ENCODE measurements at places on chromosomes 1 and 21.

DNA sequence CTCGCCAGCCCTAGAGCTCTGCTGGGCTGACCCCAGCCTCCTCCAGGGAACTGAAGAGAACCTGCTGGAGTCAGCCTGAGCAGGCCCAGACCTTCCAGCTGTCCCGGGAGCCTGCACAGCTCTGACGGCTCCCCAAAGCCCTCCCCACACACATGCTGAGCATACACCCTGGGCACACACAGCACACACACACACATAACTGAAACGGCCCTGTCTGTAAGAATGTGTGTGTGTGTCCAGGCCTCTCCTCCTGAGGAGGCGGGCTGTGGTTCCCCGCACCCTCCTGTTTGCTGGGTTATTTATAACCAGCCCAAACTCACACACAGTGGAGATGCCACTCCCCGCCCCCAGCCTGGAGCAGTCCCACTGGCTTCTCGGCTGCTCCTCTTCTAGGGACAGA is 20.2 kb downstream of the SDC3 start:
- no peak for DNase-seq

DNA sequence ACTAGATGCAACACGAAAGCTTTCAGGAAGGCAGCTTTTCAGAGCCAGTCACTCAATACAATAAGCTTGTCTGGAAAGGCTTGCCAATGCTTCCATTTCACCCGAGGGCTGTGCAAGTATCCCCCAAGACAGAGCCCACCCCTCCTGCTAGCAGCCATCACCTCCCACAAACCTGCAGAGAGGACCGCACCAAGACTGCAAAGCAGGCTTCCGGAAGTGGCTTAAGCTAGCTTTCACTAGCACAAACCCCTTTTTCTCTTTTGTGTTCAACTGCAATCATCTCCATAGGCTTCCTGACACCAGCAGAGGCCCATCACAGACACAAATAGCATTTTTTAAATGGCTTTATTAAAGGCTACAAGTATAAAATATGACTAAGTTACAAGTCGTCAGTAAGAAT is 31.5 kb downstream of the C1orf198 start:
- DNase-seq: no peak

DNA sequence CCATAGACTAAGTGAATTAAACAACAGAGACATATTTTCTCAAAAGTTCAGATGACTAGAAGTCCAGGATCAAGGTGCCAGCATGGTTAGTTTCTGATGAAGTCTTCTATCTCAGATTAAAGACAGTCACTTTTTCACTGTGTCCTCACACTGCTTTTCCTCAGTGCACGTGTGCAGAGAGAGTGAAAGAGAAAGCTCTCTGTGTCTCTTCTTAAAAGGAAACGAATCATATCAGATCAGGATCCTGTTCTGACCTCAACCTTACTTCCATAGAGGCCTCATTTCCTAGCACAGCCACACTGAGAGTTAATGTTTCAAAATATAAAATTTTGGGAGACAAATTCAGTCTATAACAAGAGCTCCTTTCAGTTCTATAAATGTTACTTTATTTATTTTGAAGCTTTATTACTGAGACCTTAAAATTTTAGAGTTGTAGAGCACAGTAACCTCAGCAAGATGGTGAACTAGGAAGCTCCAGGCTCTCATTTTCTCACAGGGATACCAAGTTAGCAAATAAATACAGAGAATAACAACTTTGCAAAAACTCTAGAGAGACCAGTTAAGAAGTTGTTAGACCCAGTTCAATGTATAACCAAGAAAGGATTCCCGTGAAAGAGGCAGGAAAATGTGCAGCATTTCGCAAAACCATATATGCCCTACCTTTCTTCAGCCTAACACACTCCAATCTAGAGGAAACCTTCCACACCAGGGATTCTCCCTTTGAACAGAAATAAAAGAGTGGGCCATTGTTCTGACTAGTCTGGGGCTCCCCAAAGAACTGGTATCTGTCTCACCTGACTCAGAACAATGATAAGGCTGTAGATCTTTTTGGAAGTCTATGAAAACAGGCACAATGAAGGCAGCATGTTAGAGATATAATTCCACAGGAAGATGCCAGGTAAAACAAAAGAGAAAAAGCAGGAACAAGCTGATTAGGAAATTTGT is 372.2 kb downstream of the MRPL39 start:
- no peak for DNase-seq

- no peak for DNase-seq
Observed at GRCh38 chr21:31107176-31107785, 69.0 kb upstream of the KRTAP19-8 start.

- no peak for DNase-seq
Observed at GRCh38 chr1:117679299-117679698, 73.5 kb downstream of the TENT5C start.

DNA sequence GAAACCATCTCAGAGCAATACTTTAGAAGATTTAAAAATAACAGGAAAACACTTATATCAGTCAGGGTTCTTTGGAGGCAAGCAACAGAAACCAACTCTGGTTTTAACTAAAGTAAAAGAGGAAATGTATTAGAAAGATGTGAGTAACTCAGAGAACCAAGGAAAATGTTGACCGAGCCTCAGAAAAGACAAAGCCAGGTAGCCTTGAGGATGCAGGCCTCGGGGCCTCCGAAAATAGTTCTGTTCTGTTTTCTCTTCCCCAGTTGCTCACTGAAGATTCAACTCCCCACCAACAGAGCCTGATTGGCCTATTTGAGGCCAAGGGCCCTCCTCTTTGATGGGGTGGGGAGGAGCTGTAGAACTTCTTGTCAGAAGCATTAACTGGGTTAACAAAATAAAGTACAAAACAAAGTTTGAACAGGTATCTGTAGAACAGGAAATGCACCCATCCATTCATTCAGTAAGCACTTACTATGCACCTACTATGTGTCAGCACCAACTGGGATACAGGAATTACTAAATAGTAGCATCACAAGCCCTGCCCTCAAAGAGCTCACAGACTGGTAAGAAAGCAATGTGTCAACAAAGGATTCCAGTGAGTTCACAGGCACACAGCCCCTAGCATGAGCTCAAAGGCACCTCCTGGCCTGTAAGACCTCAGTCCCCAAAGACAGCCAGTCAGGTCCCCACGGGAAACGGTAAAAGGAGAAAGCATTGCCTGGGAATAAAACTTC is 12.6 kb downstream of the SLAMF8 start:
- no peak for DNase-seq

DNA sequence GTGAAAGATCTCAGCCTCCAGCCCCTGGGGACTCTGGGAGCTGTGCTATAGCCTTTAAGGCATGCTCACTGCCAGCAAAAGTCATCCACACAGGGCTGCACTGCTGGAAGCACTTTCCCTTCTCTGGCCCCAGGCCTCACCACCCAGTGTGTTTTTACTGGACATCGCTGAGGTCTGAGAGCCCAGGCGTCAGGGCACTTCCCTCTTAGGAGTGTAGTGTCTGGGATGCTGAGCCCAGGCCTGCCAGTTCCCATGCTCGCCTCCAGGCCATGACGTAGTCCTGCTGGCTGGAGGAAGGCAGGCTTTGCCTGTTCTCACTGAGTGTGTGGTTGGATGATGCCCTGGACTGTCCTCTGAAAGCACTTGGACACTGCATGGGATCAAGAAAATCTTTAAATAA is 101.2 kb downstream of the GDAP2 start:
- no peak for DNase-seq

DNA sequence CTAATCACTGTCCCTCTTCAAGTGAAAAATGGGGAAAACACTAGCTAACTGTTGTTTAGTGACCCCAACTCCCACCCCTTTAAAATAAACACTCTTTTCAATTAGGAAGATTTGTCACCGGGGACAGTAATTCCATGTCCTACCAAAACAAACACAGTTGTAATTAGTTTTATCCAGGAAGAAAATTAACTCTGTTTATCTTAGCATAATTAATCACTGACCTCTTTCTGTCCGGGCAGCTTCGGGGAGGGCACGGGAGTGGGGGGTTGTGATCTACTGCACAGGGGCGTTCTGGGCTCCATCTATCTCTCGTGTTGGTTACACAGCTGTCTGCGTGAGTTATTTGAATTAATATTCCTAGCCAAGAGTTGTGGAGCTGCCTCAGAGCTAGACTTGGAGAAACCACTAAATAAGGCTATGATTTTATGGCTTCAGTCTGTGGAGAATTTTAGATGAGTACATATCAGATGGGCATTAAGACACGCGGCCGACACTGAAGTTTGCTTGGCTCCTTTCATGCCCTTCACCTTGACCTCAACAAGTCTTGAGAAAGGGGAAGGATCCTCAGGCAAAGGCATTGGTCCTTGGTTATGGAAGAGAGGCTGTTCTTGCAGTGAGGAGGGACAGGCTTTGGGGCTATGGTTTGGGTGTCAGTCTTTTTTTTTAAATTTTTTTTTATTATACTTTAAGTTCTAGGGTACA is 102.0 kb upstream of the TRABD2B start:
- no peak for DNase-seq

GRCh38 chr1:172697534-172698002 is 38.7 kb downstream of the FASLG start:
- DNase-seq: no peak

DNA sequence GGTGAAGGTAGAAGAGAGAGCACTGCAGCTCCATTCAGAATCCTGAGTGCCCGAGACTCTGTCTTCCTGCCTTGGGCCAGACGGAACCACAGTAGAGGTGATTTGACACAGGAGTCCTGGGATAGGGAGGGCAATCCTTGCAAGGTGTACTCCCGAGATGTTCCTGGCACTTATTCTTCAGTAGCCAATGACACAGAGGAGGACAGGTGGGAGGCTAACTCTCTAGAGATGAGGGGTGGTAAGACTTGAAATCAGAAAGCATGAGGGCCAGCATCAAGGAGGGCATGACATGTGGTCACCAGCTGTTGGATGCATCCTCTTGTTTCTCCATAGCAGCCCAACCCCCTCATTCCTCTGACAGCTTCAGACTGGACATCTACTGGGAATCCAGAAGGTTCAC is 56.3 kb downstream of the CSMD2 start:
- DNase-seq: no peak

DNA sequence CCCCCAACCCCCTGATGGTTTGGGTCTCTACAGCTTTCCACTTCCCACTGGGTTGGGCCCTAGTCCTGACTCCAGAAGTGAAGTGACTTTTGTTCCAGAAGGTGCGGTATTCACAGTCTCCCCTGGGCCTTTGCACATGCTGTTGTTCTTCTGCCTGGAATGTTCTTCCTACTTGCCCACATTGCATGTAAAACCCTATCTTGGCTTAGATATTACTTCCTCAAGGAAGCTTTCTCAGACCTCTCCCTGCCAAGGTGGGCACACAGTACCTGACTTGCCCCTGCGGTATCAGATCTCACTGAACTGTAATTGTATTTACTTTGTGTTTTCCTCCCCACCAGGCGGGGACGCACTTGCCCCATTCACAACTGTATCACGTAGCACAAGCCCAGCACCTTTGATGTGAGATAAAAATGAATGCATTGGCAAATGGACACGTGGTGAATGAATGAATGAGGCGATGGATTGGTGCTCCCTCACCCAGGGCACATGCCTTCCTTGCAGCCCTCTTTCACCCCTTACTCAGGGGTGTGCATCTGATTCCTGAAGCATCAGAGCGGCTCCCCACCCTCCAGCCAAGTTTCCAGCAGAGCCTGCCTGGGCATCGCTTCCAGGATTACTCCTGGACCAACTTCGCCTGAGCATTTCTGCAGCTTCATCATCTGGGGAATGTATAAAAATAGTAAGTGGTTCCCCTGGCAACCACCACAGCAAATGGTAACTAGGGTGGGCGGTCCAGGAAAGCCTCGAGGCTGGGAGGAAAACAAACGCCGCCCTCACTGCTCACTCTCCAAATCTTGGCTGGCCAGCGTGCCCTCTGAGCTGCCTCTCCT is 19.8 kb downstream of the NENF start:
- DNase-seq: no peak

- DNase-seq: peak; percentile 65
Observed at GRCh38 chr21:38170704-38171682, 85.8 kb upstream of the KCNJ15 start.

DNA sequence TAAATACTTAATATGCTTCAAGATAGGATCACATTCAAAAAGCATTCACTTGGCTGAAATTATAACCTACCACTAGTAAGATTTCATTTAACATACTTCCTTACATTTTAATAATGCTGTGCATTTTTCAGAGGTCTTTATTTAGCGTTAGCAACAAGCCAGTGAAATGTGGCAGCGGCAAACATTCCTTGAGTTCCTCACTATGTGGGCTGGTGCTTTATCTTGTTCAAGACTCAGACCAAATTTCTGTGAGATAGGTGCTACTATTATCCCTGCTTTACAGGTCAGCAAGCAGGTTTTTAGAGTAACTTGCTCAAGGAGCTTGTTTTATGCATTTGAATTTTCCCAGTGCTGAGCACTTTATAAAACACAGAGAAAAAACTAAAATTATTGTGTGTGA is 132.7 kb downstream of the PLPPR4 start:
- DNase-seq: no peak

DNA sequence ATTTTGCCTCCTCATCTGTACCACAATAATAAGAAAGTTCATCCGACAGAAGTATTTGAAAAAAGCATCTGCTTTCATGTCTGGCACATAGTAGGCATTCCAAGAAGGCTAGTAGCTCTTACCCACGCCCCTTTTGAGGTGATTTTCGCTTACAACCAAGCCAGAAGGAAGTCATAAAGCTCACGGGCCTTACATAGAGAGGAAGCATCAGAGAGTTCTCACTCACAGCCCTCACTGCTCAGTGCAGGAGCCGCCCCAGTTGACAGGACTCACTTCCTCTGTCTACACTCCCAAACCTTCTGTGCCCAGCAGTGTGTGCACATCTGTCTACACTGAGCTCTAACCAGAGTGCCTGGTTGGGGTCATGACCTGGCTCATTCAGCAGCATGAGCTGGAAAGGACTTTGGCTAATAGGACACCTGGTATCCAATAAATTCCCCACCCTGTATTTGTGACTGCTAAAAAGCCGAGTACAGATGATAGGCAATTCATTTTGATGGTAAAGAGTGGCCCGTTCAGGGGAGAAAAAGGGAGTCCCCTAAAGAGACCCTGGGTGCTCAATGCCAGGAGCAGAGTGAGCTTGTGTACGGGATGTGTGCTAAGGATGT is 36.8 kb upstream of the DUSP10 start:
- no peak for DNase-seq

DNA sequence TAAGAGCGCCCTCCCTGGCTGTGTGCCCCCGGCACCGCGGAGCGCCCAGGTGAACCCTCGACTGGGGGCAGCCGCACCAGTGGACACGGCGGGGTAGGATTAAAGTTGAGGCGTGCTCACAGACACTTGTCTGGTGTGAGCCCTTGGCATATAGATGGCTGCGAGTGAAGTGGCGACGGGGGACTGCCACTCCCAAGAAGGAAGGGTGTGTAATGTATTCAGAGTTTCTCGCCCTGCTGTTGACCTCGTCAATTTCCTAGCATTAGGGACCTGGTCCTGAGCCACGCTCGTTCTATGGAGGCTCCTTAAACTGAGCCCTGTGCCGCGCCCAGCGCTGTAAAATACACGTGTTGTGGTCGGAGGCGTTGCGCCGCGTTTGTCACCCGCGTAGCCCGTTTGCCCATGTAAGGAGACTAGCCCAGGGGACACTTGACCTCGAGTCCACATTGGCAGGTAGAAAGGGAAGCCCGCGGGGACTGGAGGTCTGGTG is 554 bp downstream of the EVA1C start:
- DNase-seq: no peak

DNA sequence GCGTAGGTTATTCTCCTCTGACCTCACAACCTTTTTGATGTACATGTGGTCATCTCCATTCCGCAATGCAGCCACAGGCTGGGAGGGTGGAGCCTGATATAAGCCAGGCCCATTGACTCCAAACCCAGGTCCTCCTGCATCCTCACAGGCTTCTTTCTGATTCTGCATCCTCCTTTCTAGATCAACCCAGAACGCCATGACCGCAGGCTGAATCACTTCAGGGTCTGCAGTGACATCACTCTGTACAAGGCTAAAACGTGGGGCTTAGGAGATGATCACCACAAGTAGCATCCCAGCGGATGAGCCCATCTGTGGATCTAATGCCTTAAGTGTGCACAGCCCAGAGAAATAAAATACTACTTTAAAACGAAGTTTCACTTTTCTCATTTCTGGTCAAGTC is 16.1 kb downstream of the EBNA1BP2 start:
- DNase-seq: no peak
